ENCODE measurements at places on chromosomes 2 and 18.

- no peaks in the 10 kb centered on the region for H3K27me3 ChIP-seq
- H3K4me3 ChIP-seq, result no peak overlapping the region
- DNase-seq, result no peak
- no peaks in the 10 kb centered on the region for H3K4me1 ChIP-seq
Measured at GRCh38 chr2:120673205-120673550, 62.5 kb upstream of the GLI2 start.

GRCh38 chr2:144224472-144224871 is 295.4 kb downstream of the ZEB2 start:
- H3K36me3 ChIP-seq, result no peaks in the 10 kb centered on the region
- peaks cover 15% of the 10 kb centered on the region for H3K4me1 ChIP-seq
- no peak for DNase-seq
- no peaks in the 10 kb centered on the region for H3K27me3 ChIP-seq
- H3K4me3 ChIP-seq, result no peak overlapping the region

DNA sequence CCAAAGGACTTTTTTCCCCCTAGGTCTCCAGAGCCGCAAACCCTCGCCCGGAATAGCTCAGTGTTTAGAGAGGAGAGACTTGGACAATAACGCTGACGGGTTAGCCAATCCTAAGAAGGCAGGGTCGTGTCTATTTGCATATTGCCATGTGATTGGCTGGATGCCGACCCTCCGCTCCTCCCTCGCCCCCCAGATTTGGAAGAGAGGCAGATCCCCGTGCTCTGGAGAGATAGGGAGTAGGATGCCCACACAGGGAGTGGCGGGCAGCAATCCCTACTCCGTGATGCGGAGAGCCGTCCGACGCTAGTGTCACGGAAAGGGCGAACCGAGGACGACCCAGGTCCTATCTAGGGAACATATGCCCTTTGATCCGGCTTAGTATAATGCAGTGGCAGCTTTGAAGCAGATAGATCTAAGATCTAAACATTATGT is 1.4 kb downstream of the WNT6 start:
- peak overlapping the region; percentile 40 for H3K4me3 ChIP-seq
- H3K27me3 ChIP-seq, result peaks cover 27% of the 10 kb centered on the region

DNA sequence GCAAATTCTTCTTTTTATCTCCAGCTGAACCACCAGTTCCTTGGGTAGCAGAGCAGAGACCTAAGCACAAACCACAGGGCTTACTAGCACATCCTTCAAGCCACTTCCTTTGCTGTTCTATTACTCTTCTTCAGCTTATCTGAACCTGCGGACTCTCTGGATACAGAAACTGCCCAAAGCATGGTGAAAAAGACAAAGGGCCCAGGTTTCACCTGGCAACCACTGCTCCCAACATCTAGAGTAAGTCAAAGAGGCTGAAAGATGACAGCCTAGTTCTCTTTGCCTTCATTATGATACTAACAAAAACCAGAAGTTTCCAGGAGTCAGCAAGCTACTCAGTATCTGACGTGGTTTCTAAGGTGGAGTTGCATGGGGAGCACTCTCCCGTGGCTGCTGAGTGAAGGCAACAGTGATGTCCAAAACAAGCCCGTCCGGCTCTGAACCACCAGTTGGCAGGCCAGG is 43.4 kb downstream of the KANSL3 start:
- H3K4me3 ChIP-seq, result peak overlapping the region; percentile 71
- H3K27me3 ChIP-seq, result no peaks in the 10 kb centered on the region
- H3K4me1 ChIP-seq, result peaks cover 49% of the 10 kb centered on the region
- H3K36me3 ChIP-seq, result peaks cover 19% of the 10 kb centered on the region
- peak; percentile 44 for DNase-seq
- peak overlapping the region; percentile 90 for H3K27ac ChIP-seq

DNA sequence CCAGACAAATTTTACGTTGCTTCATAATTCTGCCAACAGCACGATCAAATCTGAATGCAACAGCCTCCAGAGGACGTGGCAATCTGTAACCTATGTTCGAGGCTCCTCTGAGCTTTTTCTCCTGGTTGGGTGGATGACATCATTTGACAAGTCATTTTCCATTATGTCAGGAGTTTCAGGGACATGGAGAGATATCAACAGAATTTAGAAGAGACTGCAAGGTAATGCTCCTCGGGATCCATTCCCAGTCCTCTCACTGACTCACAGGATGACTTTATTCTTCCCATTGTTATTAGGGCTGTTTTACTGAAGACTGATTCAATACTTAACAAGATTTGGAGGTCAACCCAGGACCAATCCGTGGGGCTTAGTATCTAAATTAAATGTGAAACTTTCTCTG is 72.5 kb upstream of the RNF152 start:
- H3K27me3 ChIP-seq, result peaks cover 4% of the 10 kb centered on the region
- H3K4me3 ChIP-seq, result no peak overlapping the region
- H3K4me1 ChIP-seq, result no peaks in the 10 kb centered on the region

DNA sequence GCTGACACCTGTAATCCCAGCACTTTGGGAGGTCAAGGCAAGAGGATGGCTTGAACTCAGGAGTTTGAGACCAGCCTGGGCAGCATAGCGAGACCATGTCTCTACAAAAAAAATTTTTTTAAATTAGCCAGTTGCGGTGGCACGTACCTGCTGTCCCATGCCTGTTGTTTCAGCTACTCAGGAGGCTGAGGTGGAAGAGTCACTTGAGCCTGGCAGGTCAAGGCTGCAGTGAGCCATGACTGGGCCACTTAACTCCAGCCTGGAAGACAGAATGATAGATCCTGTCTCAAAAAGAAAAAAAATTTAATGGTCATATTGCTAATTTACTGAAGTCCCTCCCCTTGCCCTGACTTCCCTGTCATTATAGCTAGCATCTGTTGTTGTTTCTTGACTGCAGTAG is 112.6 kb downstream of the ARHGAP28 start:
- H3K27ac ChIP-seq, result no peak overlapping the region
- no peak for DNase-seq
- H3K27me3 ChIP-seq, result peaks cover 5% of the 10 kb centered on the region
- H3K4me1 ChIP-seq, result no peaks in the 10 kb centered on the region
- no peaks in the 10 kb centered on the region for H3K36me3 ChIP-seq
- H3K4me3 ChIP-seq, result no peak overlapping the region

GRCh38 chr2:239852272-239852671 is 172.9 kb downstream of the NDUFA10 start:
- H3K4me3 ChIP-seq, result no peak overlapping the region
- peaks cover 2% of the 10 kb centered on the region for H3K27me3 ChIP-seq
- no peak overlapping the region for H3K27ac ChIP-seq
- H3K36me3 ChIP-seq, result peaks cover 3% of the 10 kb centered on the region

DNA sequence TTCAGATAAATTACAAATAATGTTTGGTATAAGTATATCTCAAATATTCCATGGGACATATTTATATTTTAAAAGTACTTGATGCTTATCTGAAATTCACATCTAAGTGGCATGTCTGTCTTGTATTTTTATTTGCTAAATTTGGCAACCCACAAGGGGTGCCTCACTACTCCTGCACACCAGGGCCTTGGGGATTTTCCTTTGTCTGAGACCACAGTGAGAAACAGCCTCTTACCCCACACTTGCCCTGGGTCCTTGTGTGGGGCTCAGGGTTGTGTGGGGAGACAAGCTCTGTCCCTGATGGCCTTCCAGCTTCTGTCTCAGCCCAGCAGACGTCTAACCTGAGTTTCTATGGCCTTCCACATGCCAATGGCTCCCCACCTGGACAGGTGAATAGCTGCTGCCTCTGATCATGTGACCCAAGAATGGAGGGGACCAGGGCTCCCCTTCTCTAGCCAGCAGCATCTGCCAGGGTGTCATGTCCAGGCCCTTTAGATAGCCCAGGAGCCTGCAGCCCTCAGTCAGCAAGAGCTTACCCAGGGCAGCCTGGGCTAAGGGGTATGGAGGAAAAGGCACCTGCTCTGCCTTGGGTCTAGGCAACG is 49.5 kb upstream of the MRPL33 start:
- H3K4me1 ChIP-seq, result peaks cover 2% of the 10 kb centered on the region
- H3K4me3 ChIP-seq, result no peak overlapping the region
- H3K36me3 ChIP-seq, result no peaks in the 10 kb centered on the region

DNA sequence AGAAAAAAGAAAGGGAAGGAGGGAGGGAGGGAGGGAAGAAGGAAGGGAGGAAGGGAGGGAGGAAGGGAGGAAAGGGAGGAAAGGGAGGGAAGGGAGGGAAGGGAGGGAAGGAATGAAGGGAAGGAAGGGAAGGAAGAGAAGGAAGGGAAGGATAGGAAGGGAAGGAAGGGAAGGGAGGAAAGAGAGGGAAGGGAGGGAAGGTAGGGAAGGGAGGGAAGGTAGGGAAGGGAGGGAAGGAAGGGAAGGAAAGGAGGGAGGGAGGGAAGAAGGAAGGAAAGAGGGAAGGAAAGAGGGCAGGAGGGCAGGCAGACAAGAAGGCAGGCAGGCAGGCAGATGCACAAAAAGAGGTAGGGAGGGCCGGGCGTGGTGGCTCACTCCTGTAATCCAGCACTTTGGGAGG is 74.9 kb downstream of the THADA start:
- no peak for DNase-seq
- H3K36me3 ChIP-seq, result peaks cover 13% of the 10 kb centered on the region
- no peaks in the 10 kb centered on the region for H3K4me1 ChIP-seq
- no peaks in the 10 kb centered on the region for H3K27me3 ChIP-seq
- no peak overlapping the region for H3K4me3 ChIP-seq
- H3K27ac ChIP-seq, result no peak overlapping the region

GRCh38 chr18:74896390-74896991 is 298.8 kb downstream of the ZNF407 start:
- H3K4me1 ChIP-seq, result peaks cover 8% of the 10 kb centered on the region
- no peak overlapping the region for H3K27ac ChIP-seq
- H3K36me3 ChIP-seq, result peaks cover 3% of the 10 kb centered on the region
- peaks cover 4% of the 10 kb centered on the region for H3K27me3 ChIP-seq
- H3K4me3 ChIP-seq, result no peak overlapping the region
- DNase-seq, result peak; percentile 48

DNA sequence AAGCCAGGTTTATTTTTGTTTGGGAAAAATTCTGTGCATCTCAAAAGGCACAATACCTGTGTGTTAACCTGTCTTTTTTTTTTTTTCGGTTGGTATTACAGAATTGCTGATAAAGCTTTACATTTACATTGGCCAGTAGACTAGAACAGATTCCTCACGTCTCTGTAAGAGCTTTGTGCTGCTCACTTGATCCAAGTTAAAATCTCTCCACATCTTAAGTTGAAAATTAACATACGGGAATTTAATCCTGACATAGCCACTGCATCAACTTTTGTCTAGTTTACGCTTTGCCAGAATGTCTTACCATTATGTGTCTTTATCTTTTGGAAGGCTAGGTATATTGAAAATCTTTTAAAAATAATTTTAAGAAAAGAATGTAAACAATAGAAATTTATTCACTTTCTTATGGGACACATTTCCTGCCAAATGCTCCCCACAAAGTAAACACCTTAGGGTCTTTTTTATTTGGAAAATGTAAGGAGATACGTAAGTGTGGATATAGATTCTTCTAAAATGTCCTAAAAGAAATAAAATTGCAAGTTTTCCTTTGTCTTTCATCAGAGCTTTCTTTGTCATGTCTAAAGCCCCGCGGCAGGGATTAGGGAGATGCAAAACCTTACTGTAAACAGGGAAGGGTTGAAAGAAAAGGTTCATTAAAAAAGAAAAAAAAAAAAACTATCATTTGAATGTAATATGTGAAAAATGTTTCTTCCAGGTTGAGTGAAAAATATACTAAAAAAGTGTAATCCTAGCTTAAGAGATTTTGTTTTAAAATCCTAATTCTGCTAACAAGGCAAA is 912.8 kb downstream of the NRXN1 start:
- no peaks in the 10 kb centered on the region for H3K27me3 ChIP-seq
- H3K4me1 ChIP-seq, result no peaks in the 10 kb centered on the region
- DNase-seq, result no peak
- H3K27ac ChIP-seq, result no peak overlapping the region
- H3K4me3 ChIP-seq, result no peak overlapping the region
- no peaks in the 10 kb centered on the region for H3K36me3 ChIP-seq

- no peaks in the 10 kb centered on the region for H3K27me3 ChIP-seq
- no peak for DNase-seq
- H3K4me1 ChIP-seq, result no peaks in the 10 kb centered on the region
- H3K27ac ChIP-seq, result no peak overlapping the region
- no peaks in the 10 kb centered on the region for H3K36me3 ChIP-seq
Measured at GRCh38 chr18:43869451-43870008, 592.2 kb upstream of the SYT4 start.

DNA sequence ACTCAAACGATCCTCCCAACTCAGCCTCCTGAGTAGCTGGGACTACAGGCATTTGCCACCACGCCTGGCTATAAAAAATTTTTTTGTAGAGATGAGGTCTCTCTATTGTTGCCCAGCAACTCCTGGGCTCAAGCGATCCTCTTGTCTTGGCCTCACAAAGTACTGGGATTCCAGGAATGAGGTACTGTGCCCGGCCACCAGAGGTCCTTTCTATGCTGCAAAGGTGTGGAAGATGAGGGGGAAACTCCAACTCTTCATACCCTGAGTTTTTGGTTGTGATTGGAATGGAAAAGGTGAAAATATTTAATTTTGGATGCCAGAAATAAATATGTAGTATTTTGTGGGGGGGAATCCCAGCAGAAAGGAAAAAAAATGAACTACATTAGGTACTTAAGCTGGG is 36.0 kb downstream of the MRPL33 start:
- DNase-seq, result no peak
- no peak overlapping the region for H3K27ac ChIP-seq
- H3K4me1 ChIP-seq, result no peaks in the 10 kb centered on the region
- H3K4me3 ChIP-seq, result no peak overlapping the region
- H3K27me3 ChIP-seq, result no peaks in the 10 kb centered on the region

DNA sequence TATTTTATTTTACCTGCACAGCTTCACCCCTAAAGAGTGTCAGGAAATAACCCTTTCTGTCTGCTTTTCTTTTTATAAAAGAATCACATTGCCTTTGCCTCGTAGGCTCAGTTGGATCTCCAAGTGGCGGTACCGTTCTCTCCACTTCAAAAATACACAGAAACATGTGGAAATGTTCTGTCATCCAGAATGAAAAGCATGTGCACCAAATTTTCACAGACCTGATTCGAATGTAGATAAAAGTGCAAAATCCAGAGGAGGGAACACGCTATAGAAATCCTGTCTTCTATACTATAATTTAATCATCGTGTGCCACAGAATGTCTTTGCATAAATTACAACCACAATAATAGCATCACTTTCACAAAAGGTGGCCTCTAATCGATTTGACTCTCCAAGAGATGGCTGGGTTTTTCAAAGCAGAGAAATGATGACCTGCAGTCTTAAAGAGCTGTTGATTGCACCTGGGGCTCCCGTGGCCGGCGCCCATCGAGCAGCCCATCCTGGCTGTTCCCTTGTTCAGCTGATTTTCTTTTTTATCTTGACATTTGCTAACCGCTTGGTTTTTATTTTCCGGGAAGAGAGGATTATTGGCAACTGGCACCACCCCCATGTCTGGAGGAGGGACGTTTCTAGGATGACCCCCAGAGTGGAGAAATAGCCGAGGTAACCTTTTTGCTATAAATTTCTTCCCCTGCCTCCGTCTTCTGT is 290.2 kb downstream of the SOX11 start:
- H3K27me3 ChIP-seq, result peaks cover 1% of the 10 kb centered on the region
- H3K4me1 ChIP-seq, result no peaks in the 10 kb centered on the region
- DNase-seq, result no peak
- H3K4me3 ChIP-seq, result no peak overlapping the region
- no peak overlapping the region for H3K27ac ChIP-seq

- H3K36me3 ChIP-seq, result no peaks in the 10 kb centered on the region
- no peak overlapping the region for H3K27ac ChIP-seq
- H3K4me1 ChIP-seq, result no peaks in the 10 kb centered on the region
- no peak overlapping the region for H3K4me3 ChIP-seq
- DNase-seq, result no peak
Measured at GRCh38 chr2:128505150-128505490, 186.5 kb upstream of the HS6ST1 start.

- no peak overlapping the region for H3K27ac ChIP-seq
- no peaks in the 10 kb centered on the region for H3K36me3 ChIP-seq
- H3K4me1 ChIP-seq, result no peaks in the 10 kb centered on the region
Measured at GRCh38 chr2:7594211-7594610, 677.0 kb downstream of the RNF144A start.

GRCh38 chr2:101517758-101518271 is 42.9 kb upstream of the RFX8 start:
- peaks cover 6% of the 10 kb centered on the region for H3K27me3 ChIP-seq
- DNase-seq, result no peak
- H3K36me3 ChIP-seq, result no peaks in the 10 kb centered on the region
- no peak overlapping the region for H3K4me3 ChIP-seq

Measured in immature natural killer cell (primary cell).